ENCODE measurements at places on chromosomes 2 and 18. TPM values are rescaled to one million over a fixed set of nuclear protein-coding genes. Genes with fewer than 3 reads are reported as not detected.

Gene BOLL
- total RNA-seq = not detected

Gene TACR1
- total RNA-seq = not detected

Gene FAM124B
- not detected for total RNA-seq

Gene BMP10
- not detected for total RNA-seq

Gene RAD51AP2
- not detected for total RNA-seq

Gene EFEMP1
- 229 TPM for total RNA-seq

Gene TMEFF2
- 19.3 TPM for total RNA-seq

Gene LIPG
- 13.7 TPM for total RNA-seq

Gene TMEM178A
- 0.84 TPM for total RNA-seq

Gene SP9
- total RNA-seq = not detected

Gene SCN2A
- 1.2 TPM for total RNA-seq

Gene CFAP65
- not detected for total RNA-seq

Gene MAL
- total RNA-seq = not detected

Gene LBX2
- 1.3 TPM for total RNA-seq

Gene LGALSL
- 3.6 TPM for total RNA-seq

Gene HJURP
- 39.4 TPM for total RNA-seq

Gene CRACDL
- under 0.01 TPM for total RNA-seq

Gene TGFA
- total RNA-seq = not detected

Gene SERPINB3
- total RNA-seq = not detected

Gene ACTG2
- total RNA-seq = 16.5 TPM

Gene SNED1
- total RNA-seq = 9.1 TPM

Gene MPP4
- total RNA-seq = 4.7 TPM

Gene TBR1
- not detected for total RNA-seq

Gene PRKAG3
- not detected for total RNA-seq

Gene HRH4
- not detected for total RNA-seq

Gene FOXI3
- total RNA-seq = not detected

Gene SERPINE2
- total RNA-seq = 14.0 TPM

Gene VWC2L
- total RNA-seq = not detected

Gene DSG4
- total RNA-seq = not detected

Gene MYCN
- not detected for total RNA-seq

Gene C2orf15
- total RNA-seq = not detected

Gene NYAP2
- total RNA-seq = not detected

Gene GNLY
- not detected for total RNA-seq

Gene SPATA3
- not detected for total RNA-seq

Gene PMAIP1
- 33.0 TPM for total RNA-seq

Gene TSPYL6
- total RNA-seq = not detected

Gene DYNAP
- total RNA-seq = not detected

Gene BCL2
- 3.9 TPM for total RNA-seq

Gene CACNB4
- total RNA-seq = 0.15 TPM

Measured in bronchus fibroblast of lung (primary cell).